ENCODE measurements at places on chromosomes 1 and 21. TPM values are rescaled to one million over a fixed set of nuclear protein-coding genes. Genes with fewer than 3 reads are reported as not detected.

Gene CLCA4
- not detected for total RNA-seq

GRCh38 chr1:81242103-81242502 lies 558.6 kb upstream of the ADGRL2 start:
- H3K4me3 ChIP-seq: no peak overlapping the region
- DNase-seq: no peak
- peaks cover 8% of the 10 kb centered on the region for H3K36me3 ChIP-seq
- H3K4me1 ChIP-seq: peaks cover 6% of the 10 kb centered on the region
- no peak overlapping the region for H3K27ac ChIP-seq
- peaks cover 6% of the 10 kb centered on the region for H3K27me3 ChIP-seq

DNA sequence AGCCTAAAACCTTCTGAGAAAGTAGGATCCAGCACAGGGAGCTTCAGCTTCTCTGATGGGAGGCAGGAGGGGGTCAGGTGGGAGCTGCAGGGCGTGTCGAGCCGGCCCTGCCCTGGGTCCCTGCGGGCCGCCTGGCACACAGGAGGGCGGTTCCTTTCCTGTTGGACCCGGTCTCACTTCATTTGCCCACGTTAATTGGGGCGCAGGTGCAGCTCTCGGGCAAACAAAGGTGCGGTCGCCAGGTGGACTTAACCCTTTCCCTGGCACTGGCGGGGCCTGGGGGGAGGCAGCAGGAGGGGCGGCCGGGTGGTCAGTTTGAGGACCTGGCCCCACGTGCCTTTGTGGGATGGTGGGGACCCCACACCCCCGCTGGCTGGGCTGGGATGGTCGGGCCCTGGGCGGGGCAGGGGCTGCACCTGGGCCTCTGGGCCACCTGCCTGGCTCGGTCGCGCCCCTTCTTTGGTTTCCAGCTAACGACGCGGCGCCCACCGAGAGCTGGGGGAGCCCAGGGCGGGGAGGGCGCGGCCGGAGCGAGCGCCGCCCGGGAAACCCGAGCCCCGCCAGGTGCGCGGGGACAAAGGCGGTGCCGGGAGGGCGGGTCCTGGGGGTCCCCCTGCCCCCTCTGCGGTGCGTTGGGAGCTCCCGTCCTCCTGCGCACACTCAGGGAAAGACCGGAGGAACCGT lies 20.8 kb upstream of the C1orf159 start:
- DNase-seq: no peak
- no peak overlapping the region for H3K27ac ChIP-seq
- H3K36me3 ChIP-seq: peaks cover 2% of the 10 kb centered on the region
- peaks cover 3% of the 10 kb centered on the region for H3K4me1 ChIP-seq

DNA sequence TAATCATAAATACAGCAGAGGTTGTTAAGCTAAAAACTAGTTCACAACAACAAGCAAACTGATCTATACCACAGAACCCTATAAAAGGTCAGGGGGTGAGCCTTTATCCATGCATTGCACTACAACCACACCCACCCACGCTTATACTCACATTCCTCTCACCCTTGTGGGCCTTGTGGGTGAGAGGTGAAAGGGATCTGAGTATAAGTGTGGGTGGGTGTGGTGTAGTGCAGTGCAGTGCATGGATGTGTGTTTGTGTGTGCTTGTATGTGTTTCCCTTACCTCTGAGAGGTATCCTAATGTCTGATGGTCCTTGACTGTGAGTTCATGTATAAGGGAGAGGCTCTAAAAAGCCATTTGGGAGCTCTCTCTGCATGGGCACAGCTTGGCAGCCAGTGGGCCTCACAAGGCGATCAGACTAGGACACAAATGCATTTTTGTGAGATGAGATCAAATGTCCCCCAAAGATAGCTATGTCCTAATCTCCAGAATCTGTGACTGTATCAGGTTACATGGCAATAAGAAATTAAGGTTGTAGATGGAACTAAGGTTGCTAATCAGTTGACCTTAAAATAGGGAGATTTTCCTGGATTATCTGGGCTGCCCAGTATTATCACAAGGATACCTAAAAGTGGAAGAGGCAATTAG lies 95.5 kb upstream of the DPT start:
- peak overlapping the region; percentile 41 for H3K27ac ChIP-seq
- H3K36me3 ChIP-seq: no peaks in the 10 kb centered on the region
- DNase-seq: no peak
- H3K4me3 ChIP-seq: no peak overlapping the region
- no peaks in the 10 kb centered on the region for H3K4me1 ChIP-seq
- peaks cover 3% of the 10 kb centered on the region for H3K27me3 ChIP-seq

DNA sequence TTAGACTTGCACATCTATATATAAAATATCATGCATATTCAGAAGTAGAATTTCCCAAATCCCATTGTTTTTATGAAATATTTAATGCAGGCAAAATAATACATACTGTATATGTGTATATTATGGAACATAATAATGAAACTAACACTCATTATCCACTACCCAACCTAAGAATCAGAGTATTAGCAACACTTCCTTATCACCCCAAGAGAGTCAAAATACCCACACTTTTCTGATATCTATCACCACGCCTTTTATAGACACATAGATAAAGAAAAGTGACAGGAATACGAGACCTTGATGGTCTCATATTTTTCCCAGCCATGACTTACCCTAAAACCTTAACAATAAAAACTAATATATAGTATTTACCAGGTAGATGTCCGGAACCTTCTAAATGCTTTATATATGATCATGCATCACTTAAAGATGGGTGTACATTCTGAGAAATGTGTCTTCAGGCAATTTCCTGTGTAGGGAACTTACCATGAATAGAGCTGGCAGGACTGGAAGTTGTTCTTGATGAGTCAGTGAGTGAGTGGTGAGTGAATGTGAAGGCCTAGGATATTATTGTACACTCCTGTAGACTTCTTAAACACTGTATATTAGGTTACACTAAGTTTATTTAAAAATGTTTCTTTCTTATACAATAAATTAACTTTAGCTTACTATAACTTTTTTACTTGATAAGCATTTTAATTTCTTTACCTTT lies 45.5 kb downstream of the TNFSF4 start:
- no peak for DNase-seq
- no peaks in the 10 kb centered on the region for H3K27me3 ChIP-seq
- H3K4me3 ChIP-seq: no peak overlapping the region
- H3K4me1 ChIP-seq: no peaks in the 10 kb centered on the region

Gene AGPAT3
- 12.6 TPM for total RNA-seq

- DNase-seq: no peak
- H3K4me1 ChIP-seq: peaks cover 16% of the 10 kb centered on the region
- no peak overlapping the region for H3K27ac ChIP-seq
- H3K36me3 ChIP-seq: peaks cover 5% of the 10 kb centered on the region
Observed at GRCh38 chr1:236175642-236176336, 33.5 kb downstream of the GPR137B start.

DNA sequence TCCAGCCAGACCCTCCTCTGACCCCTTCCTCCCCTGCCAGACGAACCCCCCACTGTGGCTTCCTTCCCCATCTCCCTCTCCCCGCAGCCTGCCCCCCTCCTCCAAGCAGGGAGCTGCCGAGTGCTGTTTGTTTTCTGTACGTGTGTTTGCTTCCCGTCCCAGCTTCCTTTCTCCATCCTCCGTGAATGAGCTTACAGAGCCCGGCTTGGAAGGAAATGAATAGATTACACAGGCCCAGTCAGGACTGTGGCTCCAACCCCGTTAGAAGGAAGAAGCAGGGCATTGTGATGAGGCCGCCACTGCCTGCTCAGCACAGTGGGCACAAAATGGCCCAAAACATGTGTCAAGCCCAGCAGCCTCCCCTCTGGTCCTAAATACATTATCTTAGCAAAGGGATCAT lies 123.2 kb downstream of the IGSF21 start:
- H3K27me3 ChIP-seq: peaks cover 6% of the 10 kb centered on the region
- H3K27ac ChIP-seq: no peak overlapping the region
- peaks cover 4% of the 10 kb centered on the region for H3K4me1 ChIP-seq

Gene SH2D5
- total RNA-seq: 1.2 TPM

GRCh38 chr1:107623431-107623830 lies 341.5 kb downstream of the VAV3 start:
- H3K27me3 ChIP-seq: peaks cover 3% of the 10 kb centered on the region
- no peaks in the 10 kb centered on the region for H3K4me1 ChIP-seq
- no peak overlapping the region for H3K4me3 ChIP-seq
- no peak for DNase-seq
- no peaks in the 10 kb centered on the region for H3K36me3 ChIP-seq

- peaks cover 22% of the 10 kb centered on the region for H3K27me3 ChIP-seq
- DNase-seq: no peak
- peaks cover 5% of the 10 kb centered on the region for H3K36me3 ChIP-seq
- no peaks in the 10 kb centered on the region for H3K4me1 ChIP-seq
- H3K4me3 ChIP-seq: no peak overlapping the region
Observed at GRCh38 chr1:36115200-36115669, 9.8 kb downstream of the COL8A2 start.

DNA sequence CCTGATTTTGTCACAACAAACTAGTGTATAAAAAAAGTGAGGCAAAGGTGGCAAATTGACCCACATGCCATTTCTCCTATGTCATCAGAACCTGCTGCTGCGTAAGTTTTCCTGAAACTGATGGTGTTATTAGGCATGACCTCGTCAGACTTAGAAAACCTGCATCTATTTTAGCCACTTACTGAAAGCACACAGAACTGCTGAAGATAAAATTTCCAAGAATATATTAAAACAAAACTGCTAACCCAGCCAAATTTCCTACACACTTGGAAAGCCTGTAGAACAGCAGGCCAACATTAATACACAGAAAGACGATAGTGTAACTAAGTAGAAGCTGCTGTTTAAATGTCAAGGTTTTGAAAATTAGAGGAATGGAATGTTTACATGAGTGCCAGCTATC lies 674.5 kb upstream of the CXADR start:
- H3K27me3 ChIP-seq: peaks cover 1% of the 10 kb centered on the region
- peaks cover 28% of the 10 kb centered on the region for H3K4me1 ChIP-seq
- H3K27ac ChIP-seq: no peak overlapping the region
- no peak overlapping the region for H3K4me3 ChIP-seq

DNA sequence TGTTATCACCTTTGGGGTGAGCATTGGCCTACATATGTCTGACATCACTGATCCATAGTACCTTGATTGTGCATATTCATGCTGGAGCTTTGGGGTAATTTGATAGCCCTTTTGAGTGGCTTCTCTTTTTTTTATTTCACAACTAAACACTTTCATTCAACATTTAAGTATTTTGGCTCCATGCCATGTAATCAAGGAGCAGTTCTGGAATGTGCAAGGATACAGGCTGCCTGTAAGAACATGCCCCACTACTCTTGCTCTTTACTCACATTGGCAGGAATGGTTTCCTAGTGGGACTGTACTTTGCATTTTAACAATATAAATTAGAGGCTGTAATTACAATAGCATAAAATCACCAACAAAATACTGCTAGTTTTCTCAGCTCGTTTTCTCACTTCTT lies 300.7 kb upstream of the SPAG17 start:
- H3K36me3 ChIP-seq: no peaks in the 10 kb centered on the region
- no peak overlapping the region for H3K27ac ChIP-seq
- H3K4me1 ChIP-seq: no peaks in the 10 kb centered on the region
- DNase-seq: no peak

Gene ANXA9
- total RNA-seq: not detected

Gene TMEM269
- total RNA-seq: 0.32 TPM

- peaks cover 8% of the 10 kb centered on the region for H3K27me3 ChIP-seq
- H3K4me1 ChIP-seq: no peaks in the 10 kb centered on the region
- no peak overlapping the region for H3K27ac ChIP-seq
- no peak overlapping the region for H3K4me3 ChIP-seq
- no peak for DNase-seq
Observed at GRCh38 chr21:44394733-44395132, 41.3 kb downstream of the TRPM2 start.

- H3K36me3 ChIP-seq: no peaks in the 10 kb centered on the region
- no peak overlapping the region for H3K27ac ChIP-seq
- no peak overlapping the region for H3K4me3 ChIP-seq
Observed at GRCh38 chr1:47972864-47973432, 24.2 kb downstream of the TRABD2B start.
